ENCODE measurements at places on chromosomes 12 and 14.

DNA sequence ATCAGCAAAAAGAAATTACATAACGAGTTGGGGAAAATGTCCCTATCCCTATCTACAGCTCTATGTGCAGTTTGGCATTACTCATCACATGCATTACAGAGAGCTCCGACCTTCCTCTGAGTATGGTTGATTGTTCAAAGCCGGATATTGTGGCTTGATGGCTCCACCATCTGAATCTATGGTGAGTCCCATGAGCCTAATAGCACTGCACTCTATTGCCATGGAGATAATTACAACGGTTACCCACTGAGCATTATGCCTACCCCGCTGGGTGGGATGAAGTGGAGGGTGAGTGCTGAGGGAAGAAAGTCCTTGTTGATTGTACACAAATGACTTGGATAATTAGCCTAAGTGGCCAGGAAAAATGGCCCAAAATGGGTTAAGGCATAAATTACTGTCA lies 800.5 kb downstream of the NRXN3 start:
- DNase-seq, result no peak

DNA sequence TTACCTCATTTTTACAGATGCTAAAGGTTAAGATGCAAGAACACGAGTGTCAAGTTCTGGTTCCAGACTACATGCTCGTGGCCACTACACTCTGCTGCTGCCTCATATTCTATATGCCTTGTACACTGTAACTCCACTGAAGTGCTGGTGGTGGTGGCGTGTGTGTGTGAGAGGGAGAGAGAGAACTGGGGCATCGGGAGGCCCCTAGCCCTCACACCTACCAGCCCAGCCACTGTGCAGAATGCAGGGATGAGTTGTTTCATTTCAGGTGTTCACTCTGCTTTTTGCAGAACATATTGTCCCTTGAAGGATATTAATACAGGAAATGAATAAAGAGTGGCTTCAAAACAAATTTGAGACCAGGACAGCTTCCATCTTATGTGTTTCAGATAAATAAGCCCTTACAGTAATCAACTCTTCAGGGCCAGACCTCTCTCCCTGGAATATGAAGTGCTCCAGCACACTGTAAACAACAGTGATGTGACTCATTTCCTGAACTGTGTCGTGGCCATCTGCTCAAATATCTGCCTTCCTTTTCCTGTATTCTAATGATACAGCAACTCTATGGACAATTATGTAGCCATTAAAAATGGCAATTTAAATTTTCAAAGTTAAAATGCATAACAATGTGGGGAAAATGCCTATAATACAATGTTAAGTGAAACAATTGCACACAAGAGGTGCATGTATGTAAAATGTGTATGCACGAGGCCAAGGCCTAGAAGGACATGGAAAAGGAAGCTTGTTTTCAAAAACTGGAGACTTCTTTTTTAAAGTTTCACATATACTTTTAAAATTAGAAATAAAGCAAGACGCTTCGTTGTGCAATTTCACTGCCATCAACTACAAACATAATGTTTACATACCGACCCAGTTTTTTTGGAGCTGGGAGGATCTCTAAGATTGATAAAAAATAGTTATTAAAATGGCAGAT lies 215.4 kb downstream of the PELI2 start:
- no peak for DNase-seq

GRCh38 chr12:14396071-14396470 lies 30.6 kb downstream of the ATF7IP start:
- DNase-seq, result no peak

DNA sequence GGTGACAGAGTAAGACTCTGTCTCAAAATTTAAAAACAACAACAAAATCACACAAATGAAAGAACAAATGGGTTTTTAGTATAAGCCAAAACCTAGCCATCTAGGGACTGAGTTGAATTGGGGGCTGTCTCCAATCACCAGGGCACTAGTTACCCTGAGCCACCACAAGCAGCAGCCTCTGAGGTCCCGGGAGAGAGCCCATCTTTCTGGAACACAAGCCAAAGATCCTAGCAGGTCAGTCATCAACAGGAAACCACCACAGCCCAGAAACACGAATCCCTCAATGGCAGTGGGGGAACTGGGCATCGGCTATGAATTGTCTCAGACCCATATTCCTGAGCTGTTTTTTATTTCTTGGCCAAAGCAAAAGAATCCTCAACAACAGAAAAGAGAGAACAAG lies 75.3 kb downstream of the KDM2B start:
- DNase-seq, result no peak

GRCh38 chr14:66315098-66315497 lies 171.1 kb upstream of the CCDC196 start:
- DNase-seq, result no peak

- no peak for DNase-seq
Measured at GRCh38 chr12:24918596-24918995, 30.3 kb downstream of the BCAT1 start.

- DNase-seq, result no peak
Measured at GRCh38 chr12:123401753-123402683, 18.1 kb downstream of the KMT5A start.

DNA sequence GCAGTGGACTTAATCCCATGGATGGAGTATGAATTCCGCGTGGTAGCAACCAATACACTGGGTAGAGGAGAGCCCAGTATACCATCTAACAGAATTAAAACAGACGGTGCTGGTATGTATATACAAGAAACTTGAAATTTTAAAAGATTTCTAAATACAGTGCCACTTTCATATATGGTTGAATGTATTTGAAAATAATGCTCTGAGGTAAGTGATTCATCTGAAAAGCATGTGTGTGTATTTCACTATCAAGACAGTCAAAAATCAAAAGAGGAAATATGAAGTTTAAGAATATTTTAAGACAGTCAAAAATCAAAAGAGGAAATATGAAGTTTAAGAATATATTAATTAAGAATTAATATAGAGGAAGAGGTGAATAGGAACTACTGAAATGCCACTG lies 195.0 kb upstream of the PDZRN4 start:
- no peak for DNase-seq

GRCh38 chr14:90732139-90732538 lies 84.1 kb downstream of the TTC7B start:
- no peak for DNase-seq

DNA sequence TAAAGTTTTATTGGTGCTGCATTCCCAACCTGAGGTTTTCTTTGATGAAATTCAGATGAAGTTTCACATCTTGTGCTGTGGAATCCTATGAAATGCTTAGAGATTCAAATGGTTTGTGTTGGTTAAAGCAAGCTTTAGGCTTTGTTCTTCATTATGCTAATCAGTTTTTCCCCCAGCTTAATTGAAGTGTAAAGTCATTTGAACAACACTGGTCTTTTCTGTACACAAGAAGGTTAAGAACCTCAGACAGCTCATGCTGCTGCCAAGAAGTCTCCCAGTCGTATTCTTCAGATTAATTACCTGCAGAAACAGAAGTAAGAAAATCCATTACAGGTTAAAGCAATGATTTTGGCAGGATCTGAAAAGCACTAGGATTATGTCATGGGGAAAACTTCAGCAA lies 48.9 kb downstream of the EML1 start:
- DNase-seq, result no peak

DNA sequence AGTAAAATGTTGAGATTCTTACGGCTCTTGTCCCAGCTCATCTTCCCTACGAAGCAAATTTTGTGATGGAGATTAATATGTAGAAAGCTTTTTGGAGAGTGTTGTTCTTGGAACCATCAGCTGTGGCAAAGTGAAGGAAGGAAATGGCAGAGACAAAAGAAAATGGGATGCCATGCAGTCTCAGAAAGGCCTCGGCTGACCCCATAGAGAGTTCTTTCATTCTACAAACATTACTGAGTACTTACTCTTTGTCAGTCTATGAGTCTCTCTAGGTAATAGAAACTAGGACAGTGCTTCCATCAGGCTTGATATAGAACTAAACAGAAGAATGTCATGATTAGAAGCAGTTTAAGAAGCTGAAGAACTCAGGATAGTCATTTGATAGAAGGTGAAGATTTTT lies 134.1 kb downstream of the PLEKHA5 start:
- no peak for DNase-seq

GRCh38 chr12:105227879-105228278 lies 8.1 kb downstream of the APPL2 start:
- DNase-seq, result no peak
